NCI-H526 (cell line): ENCODE measurements at places on chromosomes 7 and 10.

- DNase-seq, result no peak
Observed at GRCh38 chr10:17122726-17123661, 6.6 kb downstream of the CUBN start.

- DNase-seq, result no peak
Observed at GRCh38 chr10:85531706-85532105, 834.9 kb downstream of the GRID1 start.

GRCh38 chr10:110212119-110213006, 5.0 kb downstream of the MXI1 start:
- DNase-seq, result no peak

- DNase-seq, result no peak
Observed at GRCh38 chr7:26704786-26705185, 159.6 kb downstream of the SKAP2 start.

DNA sequence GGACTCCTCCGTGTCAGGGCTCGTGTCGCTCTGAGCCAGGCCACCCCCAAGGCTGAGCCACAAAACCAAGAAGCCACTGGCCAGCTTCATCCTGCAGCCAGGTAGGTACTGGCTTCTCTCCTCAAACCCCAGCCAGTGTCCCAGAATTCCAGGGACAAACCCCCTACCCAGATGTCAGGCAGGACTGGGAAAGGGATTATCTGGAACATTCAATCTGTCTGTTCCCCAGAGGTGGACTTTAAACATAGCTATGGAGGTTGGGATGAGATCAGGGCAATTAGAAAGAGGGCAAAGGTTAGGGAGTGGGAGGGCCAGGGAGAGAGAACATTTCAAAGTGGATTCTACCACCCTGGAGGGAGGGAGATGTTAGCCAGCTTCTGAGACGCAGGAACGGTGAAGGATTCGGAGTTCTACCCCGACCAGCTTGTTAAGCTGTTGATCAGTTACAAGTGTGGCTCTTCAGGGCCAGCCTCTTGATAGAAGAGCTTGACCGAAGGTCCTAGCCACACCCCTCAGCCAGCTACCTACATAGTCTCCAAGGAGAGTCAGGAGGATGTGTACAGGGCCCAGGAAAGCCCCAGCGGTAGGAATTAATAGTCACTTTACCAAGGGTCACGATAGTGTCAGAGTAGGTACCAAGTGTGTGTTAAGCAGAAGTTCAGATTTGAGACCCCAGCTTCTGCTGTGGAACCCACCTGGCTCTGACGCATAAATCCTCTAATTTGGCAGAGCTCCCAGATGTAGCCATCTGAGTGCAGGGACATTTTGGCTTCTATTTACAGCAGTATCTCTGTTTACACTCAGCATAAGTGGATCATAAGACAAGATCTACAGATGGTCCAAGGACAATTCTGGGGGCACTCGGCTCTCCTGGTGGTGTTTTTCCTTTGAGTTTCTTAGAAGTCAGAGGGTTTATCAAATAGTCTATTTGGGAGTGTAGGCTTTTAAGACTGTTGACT, at the start of gene PLA2G12B:
TSS of gene PLA2G12B (minus strand) at position 211 of the 959 bp plus-strand sequence. CDS start at position 90, 121 bp downstream.
- DNase-seq, result no peak

- no peak for DNase-seq
Observed at GRCh38 chr7:130879191-130879590, 145.2 kb upstream of the KLF14 start.

- DNase-seq, result no peak
Observed at GRCh38 chr7:1585142-1585981, 15.5 kb upstream of the PSMG3 start.

GRCh38 chr10:23363793-23364135, 19.2 kb upstream of the C10orf67 start:
- DNase-seq, result no peak

DNA sequence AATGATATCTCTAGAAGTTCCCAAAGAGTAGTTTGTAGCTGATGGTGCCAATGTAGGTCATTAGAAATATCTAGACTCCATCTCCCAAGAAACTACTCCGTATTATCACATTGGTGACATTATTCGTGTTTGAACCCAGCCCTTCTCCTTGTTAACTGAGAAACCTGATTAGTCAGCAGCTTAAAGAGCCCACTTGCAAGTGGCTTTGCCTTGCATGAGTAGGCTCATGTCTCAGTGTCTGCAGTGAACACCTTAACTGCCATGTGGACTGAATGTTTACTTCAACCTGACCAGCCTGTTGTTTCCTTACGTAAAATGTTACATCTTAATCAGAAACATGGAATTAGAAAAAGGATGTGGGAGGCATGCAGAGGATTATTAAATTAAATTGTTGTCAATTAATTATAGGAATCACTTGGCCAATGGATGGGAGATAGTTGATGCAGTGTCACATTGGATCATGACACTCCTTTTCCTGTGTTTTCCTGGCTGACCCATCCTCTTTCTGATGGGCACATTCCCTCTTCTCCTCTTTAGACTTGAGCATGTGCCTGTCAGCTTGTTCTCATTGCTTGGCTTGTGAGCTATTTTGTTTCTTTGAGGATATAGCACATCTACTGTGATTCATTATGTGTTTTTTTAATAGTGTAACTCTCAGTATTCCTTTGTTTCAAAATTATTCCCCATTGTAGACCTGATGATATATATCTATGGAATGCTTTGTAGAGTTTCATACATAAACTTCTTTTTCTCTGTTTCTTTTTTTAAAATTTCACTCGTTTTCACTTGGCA, 18.0 kb downstream of the STARD3NL start:
- DNase-seq, result no peak

DNA sequence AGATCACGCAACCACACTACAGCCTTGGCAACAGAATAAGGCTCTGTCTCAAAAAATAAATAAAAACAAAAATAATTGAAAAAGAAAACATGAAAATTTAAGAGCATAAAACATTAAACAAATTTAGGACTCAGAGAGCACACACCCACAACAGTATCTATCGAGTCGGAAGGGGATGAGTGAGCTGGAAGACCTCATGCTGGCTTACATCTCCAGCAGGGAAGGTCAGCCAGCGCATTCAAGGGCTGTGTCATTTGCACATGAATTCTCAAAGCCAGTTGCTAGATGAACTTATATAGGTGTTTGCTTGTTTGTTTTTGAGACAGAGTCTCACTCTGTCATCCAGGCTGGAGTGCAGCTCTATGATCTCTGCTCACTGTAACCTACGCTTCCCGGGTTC, 50.3 kb downstream of the SRRM3 start:
- no peak for DNase-seq

- DNase-seq, result no peak
Observed at GRCh38 chr10:77857272-77857671, 69.3 kb downstream of the DLG5 start.

DNA sequence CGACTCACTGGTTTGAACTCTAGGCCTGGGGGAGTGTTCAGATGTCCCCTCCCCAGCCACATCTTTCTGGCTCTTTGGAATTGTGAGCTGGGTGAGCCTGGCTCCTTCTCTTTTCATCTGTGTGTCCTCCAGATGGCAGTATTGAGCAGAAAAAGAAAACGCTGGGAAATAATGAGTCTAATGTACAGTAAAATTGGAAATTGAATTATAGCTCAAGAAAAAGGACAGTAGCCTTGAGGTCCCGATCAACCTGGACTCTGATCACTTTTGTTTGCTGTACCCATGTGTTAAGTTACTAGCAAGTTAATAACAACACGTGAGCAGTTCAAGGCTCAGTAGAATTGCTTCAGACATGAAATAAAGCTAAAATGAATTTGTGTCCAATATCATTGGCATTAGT, 77.9 kb downstream of the SNX10 start:
- DNase-seq, result peak; percentile 77

- DNase-seq, result no peak
Observed at GRCh38 chr10:127805950-127806349, 69.0 kb downstream of the FOXI2 start.

GRCh38 chr7:90593205-90593604, 2.9 kb upstream of the CDK14 start:
- peak; percentile 52 for DNase-seq

DNA sequence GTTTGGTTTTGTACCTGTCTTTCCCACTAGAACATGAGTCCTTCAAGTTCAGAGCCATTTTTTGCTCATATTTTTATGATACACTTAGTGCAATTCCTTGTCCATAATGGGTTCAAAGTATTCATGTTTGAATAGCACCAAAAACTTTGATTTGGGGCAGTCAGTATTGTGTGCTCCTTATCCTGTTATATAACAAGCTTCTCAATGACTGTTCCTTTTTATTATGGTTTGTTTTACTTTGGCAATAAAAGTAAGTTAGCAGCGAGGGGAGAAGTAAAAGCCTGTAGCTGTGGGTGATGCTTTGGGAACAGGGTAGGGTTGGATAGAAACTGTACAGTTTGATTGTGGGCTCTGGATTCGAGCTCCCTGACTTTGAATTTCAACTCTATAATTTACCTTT, 174.4 kb upstream of the PCLO start:
- no peak for DNase-seq

DNA sequence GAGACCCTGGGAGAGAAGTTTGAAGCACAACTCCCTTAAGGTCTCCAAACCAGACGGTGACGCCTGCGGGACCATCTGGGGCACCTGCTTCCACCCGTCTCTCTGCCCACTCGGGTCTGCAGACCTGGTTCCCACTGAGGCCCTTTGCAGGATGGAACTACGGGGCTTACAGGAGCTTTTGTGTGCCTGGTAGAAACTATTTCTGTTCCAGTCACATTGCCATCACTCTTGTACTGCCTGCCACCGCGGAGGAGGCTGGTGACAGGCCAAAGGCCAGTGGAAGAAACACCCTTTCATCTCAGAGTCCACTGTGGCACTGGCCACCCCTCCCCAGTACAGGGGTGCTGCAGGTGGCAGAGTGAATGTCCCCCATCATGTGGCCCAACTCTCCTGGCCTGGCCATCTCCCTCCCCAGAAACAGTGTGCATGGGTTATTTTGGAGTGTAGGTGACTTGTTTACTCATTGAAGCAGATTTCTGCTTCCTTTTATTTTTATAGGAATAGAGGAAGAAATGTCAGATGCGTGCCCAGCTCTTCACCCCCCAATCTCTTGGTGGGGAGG, 10.8 kb downstream of the SERPINE1 start:
- DNase-seq, result no peak

DNA sequence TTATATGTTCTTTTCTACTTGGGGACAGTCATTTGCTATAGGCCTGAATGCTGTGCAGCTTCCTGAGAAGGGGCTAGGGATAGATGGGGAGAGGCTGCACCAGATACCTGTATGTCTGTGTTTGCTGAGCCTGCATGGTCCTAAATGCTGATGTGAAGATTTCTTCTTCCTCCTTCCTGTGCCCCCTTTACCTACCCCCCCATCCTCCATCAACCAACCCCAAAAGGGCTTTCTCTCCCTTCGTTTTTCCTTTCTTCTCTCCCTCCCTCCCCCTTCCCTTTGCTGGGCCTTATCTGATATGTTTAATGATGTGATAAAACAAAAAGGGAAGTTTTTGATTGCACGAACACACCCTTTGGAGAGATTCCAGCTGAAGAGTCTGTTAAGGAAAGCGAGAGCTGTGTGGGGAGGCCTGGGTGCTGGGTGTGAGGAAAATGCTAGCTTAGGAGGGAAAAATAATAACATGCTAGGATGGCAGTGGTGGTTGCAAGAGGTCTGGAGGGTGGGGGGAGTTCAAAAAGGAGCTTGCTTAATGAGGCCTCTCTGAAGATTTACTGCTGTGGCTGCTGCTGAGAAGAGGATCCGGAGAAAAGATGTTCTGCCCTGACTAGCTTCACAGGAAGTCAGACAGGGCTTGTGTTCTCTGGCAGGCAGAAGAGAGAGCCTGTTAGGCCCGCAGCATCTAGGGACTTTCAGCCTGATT, 101.8 kb downstream of the SAMD9 start:
- no peak for DNase-seq

- DNase-seq, result no peak
Observed at GRCh38 chr10:86799188-86799845, 42.9 kb downstream of the BMPR1A start.

DNA sequence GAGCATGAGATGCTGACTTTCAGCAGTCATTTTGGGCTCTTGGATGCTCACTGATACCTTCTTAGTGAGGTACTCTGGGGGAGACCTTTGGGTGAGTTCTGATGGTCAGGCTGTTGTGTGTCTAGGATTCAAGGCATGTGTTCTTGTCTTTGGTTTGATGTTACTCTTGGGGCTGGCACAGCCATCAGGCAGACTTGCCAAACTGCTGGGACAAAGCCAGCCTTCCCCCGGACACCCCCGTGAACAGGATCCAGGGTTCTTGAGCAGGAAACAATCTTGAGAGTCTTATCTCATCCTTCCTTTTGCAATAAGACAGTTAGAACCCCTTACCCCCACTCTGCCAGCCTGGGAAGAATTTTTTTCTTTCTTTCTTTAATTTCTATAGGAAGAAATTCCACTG, 42.2 kb downstream of the SUFU start:
- no peak for DNase-seq

GRCh38 chr7:151690606-151691005, 170.9 kb upstream of the RHEB start:
- DNase-seq, result no peak

DNA sequence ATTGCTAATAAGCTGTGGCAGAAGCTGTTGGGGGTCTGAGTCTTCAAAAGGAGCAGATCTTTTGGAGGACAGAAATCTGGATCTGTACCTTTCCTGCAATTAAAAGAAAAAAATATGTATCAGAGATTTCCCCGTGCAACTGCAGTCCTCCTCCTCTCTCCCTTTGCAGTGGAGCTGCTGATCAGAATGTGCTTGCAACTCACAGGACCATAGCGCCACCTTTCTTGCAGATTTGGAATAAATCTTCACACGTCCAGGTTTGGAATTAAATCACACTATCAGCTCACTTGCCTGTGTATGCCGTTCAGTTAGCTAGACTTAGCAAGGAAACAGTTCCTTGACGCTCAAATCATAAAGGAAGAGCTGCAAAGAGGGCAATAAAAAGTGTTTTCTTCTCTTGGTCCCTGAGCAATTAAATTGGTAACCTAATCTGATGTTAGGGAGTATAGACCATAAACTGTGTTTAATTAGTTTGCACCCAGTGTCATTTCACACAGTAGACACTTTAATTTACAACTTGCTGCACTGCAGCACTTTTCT, 77.4 kb downstream of the PON1 start:
- DNase-seq, result peak; percentile 76

GRCh38 chr7:13016036-13016581, 328.7 kb downstream of the ARL4A start:
- no peak for DNase-seq

GRCh38 chr7:79434867-79435266, 18.6 kb downstream of the MAGI2 start:
- no peak for DNase-seq

- DNase-seq, result no peak
Observed at GRCh38 chr7:112940314-112940732, 146.3 kb downstream of the GPR85 start.

GRCh38 chr10:105679781-105680180, 1038.7 kb downstream of the SORCS3 start:
- no peak for DNase-seq

DNA sequence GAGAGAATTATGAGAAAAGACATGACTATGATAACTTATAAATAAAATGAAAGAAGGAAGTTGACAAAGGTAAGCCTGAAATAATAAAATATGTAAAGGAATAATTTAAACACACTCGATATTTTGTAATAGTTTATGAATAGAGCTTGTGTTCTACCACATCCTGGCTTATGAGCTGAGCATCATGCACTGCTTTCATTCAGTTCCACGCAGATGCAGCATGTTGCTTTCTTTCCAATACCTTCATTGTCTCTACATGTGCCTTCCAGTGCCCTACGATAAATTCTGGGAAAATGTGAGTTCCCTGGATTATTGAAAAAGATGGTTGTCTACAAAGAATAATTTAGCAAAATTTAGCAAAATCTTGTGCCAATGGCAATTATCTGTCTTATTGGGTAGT, 398.9 kb upstream of the SEMA3C start:
- DNase-seq, result no peak
